Stimulated activated CD4-positive, alpha-beta T cell treated with anti-CD3 and anti-CD28 coated beads, Interleukin-15, amount 100 ng/mL, for 24 hours (primary cell): ENCODE measurements at places on chromosomes 3 and 15.

GRCh38 chr3:111737047-111737705 lies 121.9 kb upstream of the PHLDB2 start:
- DNase-seq = no peak

DNA sequence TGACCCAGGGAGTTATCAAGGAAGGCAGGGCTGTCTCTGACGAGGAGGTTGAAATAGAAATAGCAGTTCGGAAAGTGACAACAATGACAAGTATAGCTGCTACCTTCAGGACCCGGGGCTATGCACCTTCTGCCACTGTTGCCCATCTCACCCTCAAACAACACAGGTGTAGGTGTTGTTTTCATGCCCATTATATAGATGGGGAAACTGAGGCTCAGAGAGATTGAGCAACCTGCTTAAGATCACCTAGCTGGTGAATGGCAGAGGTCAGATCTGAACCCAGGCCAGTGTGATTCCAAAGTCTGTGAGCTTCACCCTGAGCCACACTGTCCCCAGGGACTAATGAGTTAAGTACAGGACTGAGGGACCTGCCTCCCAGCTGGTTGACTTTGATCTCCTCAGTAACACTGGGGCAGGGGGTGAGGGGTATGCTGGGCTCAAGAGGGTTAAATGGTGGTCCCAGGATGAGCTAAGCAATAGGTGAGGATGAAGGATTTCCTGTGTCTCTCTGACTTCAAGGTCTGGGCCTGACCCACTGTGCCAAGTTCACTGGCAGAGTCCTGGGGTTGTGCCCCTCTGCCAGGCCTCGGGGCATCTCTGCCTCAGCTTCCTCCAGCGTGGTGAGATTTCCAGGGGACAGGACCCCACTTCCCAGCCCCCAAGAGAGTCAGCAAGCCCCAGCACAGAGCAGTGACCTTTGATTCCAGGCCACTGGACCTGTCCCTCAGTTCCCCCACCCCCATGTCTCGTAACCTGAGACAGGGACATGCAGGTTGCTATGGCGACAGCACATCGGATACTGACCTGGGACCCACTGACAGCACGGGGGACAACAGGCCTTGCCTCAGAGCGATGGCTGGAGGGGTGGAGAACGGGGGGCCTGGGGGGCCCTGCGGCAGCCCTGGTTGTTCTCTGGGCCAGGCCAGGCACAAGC lies 35.0 kb downstream of the ATP2B2 start:
- DNase-seq = no peak

DNA sequence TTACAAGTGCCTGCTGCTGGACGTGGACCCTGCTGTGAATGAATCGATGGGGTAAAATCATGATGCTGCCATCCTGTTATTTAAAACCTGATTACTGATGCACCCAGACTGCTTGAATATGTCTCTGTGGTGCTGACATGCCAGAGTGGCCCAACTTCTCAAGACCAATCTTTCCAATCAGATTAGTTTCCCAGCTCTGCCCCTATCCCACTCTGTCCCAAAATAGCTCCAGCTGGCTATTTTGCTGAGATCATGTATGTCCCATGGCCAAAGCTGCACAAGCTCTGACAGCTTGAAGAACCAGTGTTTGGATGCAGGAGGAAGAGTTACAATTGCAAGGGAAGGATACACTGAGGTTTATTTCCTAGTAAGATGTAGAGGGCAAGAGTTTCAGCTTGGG lies 153.6 kb downstream of the TMEM108 start:
- no peak for DNase-seq

DNA sequence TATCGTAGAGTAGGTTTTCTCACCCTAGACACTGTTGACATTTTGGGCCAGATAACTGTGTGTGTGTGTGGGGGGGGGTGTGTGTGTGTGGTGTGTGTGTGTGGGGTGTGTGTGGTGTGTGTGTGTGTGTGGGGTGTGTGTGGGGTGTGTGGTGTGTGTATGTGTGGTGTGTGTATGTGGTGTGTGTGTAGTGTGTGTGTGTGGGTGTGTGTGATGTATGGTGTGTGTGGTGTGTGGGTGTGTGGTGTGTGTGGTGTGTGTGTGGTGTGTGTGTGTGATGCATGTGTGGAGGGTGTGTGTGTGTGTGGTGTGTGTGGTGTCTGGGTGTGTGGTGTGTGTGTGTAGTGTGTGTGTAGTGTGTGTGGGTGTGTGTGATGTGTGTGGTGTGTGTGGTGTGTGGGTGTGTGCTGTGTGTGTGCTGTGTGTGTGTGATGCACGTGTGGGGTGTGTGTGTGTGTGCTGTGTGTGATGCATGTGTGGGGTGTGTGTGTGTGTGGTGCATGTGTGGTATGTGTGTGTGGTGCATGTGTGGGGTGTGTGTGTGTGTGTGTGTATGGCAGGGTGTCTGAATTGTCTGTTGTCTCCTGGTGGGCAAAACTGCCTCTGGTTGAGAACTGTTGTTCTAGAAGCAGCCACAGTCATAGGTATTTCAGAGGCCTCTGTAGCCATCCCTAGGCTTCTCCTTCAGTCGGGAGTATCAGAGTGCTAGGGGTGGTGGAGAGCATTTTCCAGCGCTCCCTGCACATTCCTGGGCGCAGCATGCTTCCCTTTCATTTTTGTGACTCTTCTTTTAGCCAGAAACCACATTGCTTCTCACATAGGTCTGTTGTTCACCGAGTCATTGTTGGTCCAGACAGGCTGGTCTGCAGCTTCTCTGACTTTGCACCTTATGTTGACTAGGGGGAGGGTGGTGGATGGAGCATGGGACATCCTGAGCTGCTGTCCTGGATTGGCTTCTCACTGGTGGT lies 84.4 kb downstream of the THSD4 start:
- no peak for DNase-seq

GRCh38 chr3:134802428-134803050 lies 7.5 kb downstream of the EPHB1 start:
- no peak for DNase-seq

- DNase-seq = no peak
These were observed 38.4 kb downstream of the ITPR1 start for GRCh38 chr3:4531478-4532025.

GRCh38 chr3:189517981-189518380 lies 113.2 kb upstream of the TP63 start:
- DNase-seq = no peak

DNA sequence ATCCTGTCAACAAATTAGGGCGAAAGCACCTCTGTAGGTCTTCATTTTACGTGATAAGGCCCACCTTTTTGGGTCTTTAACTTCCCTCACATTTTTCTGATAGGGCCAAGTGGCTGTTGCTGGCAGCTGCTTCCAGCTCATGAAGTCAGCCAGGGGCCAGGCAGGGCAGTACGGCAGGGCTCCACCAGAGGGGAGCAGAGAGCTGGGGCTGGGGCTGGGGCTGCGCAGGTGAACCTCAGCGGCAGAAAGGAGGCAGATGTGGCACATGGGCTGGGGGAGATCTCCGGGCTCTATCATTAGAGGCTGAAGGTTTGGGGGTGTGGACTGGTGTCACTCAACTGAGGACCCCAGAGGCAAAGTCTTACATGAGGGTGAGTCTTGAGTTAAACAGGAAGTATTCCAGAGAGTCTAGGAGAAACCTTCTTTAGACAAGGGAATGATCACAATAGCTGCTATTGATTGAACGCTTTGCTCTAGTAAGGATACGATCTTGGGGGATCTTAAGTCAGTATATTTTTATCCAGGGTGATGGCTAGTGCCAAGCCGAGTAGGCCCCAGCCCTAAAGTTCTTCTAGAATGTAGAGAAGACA lies 62.8 kb upstream of the MEX3B start:
- DNase-seq = peak; percentile 79

- DNase-seq = no peak
These were observed 329.5 kb downstream of the MFSD1 start for GRCh38 chr3:159131376-159131775.

GRCh38 chr15:39171944-39172368 lies 408.9 kb upstream of the THBS1 start:
- DNase-seq = peak; percentile 55

DNA sequence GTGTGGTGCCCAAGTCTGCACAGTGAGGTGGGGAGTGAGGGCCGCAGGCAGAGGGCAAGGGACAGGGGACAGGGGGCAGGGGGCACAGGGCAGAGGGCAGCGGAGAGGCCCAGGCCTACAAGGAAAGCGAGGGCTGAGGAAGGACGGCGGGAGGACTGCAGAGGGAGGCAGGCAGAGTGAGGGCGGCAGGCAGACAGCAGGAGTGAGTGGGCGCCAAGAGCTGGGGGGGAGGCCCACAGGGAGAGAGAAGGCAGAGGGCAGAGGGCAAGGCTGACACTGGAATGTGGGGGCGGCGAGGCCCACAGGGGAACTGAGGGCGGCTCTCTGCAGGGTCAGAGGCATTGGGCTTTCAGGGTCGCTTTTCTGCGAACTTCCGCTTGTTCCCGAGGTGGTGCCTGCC lies 267.8 kb upstream of the NDN start:
- DNase-seq = no peak

DNA sequence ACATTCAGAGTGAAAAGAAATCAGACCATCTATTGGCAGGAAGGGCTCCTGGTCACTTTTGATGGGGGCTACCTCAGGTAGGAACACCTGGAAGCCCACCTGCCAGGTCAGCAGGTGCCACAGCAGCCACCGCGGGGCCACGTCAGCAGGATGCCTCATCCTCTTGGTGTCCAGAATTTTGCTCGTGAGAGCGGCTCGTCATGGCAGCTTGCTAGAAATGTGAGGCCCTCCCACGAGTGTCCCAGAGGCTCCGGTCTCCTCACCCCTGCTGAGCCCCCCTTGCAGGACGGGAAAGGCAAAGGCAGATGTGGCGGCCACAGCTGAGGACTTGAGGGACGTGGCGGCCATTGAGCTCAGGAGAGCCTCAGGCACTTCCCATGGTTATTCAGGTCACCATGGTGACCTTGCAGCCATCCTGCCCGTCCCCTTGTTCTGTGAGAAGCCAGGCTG lies 129.4 kb downstream of the LRRK1 start:
- DNase-seq = no peak

DNA sequence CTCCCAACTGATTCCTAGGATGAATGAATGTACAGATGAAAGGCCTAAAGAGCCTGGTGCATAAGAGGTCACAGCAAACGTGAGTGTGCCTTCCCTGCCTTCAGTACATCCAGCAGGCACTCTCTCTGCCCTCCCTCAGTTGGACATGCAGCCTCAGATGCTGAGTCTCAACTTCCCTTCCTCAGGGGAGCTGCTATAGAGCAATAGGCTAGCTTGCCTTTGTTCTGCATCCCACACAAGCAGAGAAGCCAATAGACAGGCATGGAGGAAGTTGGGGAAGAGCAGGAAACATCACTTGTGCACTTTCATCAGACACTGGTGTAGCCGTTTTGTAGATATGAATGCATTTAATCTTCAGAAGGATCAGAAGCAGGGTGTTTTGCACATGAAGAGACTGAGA lies 147.5 kb upstream of the THBS1 start:
- DNase-seq = no peak

DNA sequence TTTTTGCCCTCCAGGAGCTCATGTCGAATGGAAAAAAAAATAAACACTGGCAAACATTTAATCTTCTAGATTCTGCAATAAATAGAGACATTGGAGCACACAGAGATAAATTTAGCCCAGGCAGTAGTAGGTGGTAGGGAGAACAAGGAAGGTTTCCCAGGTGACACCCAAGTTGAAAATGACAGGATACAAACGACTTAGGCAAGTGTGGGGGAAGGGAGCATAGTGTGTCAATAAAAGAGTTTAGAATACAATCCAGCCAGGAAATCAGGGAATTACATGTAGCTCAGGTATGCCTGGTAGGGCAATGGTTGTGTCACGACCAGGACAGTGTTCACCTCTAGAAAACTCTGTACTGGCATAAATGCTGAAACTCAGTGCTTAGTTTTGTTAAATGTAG lies 364.6 kb upstream of the AGTR1 start:
- DNase-seq = no peak

DNA sequence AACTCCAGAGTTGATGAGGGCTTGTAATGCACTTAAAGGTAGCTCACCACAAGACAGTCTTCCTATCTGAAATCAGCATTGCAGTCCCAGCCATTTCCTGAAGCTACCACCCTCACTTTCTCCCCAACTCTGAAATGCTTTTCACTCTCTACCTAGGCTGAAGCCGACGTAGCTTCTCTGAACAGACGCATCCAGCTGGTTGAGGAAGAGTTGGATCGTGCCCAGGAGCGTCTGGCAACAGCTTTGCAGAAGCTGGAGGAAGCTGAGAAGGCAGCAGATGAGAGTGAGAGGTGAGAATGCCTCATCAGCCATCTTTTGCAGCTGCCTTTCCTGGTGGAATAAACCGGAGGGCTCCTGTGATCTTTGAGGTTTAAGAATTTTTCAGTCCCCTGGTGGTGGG lies 14.3 kb downstream of the TPM1 start:
- DNase-seq = no peak

DNA sequence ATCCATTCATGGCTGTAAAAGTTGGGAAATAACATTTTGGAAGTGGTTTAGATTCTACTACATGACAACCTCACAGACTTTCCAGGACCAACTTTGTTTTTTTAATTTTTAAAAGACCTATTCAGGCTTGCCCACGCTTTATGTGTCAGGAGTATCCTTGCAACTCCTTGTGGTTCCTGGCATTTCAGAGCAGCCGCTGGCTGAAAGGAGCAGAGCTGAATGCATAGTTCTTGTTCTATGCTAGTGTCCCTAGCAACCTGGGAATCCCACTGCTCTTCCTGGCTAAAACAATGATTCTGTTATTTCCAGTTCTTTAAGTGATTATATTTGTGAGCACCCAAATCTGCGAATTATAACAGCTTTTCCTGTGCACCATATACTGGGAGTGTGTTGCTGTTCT lies 34.9 kb downstream of the CP start:
- no peak for DNase-seq

DNA sequence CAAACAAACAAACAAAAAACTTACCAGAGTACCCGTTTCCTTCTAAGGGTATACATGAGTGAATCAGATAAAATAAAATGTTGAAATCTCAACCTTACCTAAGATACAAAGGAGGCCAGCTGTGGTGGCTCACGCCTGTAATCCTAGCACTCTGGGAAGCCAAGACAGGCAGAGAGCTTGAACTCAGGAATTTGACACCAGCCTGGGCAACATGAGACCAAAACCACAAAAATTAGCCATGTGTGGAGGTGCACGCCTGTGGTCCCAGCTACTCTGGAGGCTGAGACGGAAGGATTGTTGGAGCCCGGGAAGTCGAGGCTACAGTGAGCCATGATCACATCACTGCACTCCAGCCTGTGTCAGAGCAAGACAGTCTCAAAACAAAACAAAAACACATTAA lies 11.0 kb upstream of the FAM219B start:
- DNase-seq = no peak

- DNase-seq = no peak
These were observed 937.2 kb downstream of the ZPLD1 start for GRCh38 chr3:103372031-103372430.

DNA sequence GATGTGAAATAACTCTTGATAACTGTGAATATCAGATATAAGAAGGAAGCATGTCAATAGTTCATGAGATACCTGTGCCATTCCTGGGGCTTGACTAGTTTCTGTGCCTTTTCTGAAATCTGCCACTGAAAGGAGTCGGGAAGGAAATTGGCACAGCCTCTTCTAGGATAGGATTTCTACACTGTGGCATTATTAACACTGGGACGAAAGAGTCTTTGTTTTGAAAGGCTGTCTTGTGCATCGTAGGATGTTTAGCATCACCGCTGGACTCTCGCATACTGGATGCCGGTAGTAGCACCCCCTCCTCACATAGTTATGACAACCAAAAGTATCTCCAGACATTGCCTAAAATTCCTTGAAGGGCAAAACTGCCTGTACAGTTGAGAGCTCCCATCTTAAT lies 77.9 kb upstream of the SAMMSON start:
- DNase-seq = no peak
